GM13976 (cell line): ENCODE measurements at places on chromosomes 1 and 21.
A peak's percentile ranks its signal among the peaks of the same experiment; 100 is the strongest.

GRCh38 chr1:12063141-12064072 lies at the start of gene TNFRSF8:
TNFRSF8 (plus strand) TSS chr1:12063303; CDS start chr1:12063599, 296 bp downstream.
- peak; percentile 68 for DNase-seq

GRCh38 chr1:42137766-42138165 lies 15.4 kb upstream of the GUCA2B start:
- DNase-seq: no peak

DNA sequence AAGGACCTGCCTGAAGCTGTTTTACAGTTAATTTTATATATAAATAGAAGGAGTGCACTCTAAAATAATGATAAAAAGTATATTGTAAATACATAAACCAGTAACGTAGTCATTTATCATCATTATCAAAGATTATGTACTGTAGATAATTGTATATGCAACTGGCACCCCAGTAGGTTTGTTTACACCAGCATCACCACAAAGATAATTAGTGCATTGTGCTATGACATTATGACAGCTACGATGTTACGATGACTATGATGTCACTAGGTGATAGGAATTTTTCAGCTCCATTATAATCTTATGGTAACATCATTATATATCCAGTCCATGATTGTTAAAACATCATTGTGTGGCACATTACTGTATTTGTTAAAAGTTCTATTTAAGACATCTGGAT lies 185.2 kb downstream of the LBR start:
- no peak for DNase-seq

- peak; percentile 32 for DNase-seq
Observed at GRCh38 chr1:31010086-31010989, 55.2 kb downstream of the PUM1 start.

GRCh38 chr21:31667132-31667531 lies 7.6 kb downstream of the SOD1 start:
- no peak for DNase-seq

DNA sequence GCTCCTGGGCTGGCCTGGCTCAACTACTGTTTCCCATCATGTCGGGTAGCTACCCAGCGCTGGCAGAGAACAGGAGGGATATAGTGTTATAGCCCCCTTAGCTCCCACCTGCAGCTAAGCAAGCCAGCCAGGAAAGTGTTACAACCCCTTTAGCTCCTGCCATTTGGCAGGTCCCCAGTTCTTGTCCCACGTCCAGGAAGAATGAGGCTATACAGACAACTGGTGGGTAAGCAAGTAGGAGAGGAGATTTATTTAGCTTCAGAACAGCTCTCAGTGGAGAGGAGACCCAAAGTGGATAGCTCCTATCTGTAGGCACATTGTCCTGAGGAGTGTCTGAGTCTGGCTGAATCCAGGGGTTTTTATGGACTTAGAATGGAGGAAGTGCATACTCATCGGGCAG lies 741.1 kb upstream of the B3GALT2 start:
- DNase-seq: no peak

DNA sequence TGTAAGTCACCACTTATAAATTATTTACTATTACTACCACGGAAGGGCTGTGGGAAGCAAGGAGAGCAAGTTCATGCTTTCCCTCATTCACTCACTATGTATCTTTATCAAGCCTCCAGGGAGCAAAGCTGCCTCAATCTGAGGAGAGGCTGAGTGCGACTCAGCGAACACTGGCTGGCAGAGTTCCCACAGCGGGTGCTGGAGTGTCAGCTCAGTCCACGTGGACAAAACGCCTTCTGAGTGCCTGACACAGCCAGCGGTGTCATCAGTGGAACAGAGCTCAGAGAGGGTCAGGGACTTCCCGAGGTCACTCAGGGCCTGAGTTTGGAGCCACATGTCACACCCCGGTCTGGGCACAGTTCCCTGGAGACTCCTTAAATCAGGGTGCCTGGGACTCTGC lies 16.9 kb downstream of the MATN1 start:
- DNase-seq: no peak

GRCh38 chr1:113930499-113931161 lies 1.5 kb downstream of the HIPK1 start:
- peak; percentile 56 for DNase-seq
